ENCODE measurements at places on chromosomes 5 and 9.

DNA sequence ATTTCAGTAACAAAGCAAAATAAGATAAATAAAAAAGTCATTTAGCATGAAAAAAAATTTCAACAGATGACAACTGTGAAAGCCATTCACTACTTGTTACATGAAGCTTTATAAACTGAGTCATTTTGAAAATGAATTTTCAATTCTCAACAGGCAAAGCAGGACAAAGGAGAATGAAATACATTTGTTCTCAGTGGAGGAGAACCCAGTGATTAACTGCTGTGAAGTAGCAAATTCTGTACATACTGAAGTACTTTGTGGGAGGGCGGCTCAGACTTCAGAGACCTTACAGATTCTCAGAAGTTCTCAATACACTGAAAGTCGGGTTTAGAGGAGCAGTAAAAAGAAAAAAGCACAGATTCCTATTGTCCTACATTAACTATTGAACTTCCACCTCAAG lies 21.7 kb downstream of the SKIC3 start:
- no peaks in the 10 kb centered on the region for H3K4me1 ChIP-seq
- no peak overlapping the region for H3K27ac ChIP-seq
- DNase-seq: no peak
- H3K4me3 ChIP-seq: no peak overlapping the region
- no peaks in the 10 kb centered on the region for H3K27me3 ChIP-seq
- H3K36me3 ChIP-seq: peaks cover 59% of the 10 kb centered on the region

DNA sequence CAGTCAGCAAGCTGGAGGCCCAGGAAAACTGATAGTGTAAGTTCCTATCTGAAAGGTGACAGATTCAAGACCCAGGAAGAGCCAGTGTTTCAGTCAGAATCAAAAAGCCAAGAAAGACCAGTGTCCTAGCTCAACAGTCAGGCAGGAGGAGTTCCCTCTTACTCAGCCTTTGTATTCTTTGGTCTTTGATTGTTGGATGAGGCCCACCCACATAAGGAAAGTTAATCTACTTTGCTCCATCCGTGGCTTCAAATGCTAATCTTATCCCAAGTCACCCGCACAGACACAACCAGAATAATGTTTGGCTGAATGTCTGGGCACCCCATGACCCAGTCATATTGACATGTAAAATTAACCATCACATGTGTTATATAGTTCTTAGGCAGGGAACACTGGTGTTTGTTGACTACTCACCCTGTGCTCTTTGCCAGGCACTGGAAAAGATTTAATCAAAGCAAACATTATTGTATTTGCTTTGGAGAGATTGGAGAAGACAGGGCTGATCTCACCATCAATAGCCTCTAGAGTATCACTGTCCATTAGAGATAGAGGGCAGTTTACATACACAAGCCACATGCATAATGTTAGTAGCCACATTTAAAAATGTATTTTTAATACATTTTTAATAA lies 96.3 kb upstream of the KCNN2 start:
- H3K27ac ChIP-seq: no peak overlapping the region
- no peaks in the 10 kb centered on the region for H3K27me3 ChIP-seq
- DNase-seq: no peak

DNA sequence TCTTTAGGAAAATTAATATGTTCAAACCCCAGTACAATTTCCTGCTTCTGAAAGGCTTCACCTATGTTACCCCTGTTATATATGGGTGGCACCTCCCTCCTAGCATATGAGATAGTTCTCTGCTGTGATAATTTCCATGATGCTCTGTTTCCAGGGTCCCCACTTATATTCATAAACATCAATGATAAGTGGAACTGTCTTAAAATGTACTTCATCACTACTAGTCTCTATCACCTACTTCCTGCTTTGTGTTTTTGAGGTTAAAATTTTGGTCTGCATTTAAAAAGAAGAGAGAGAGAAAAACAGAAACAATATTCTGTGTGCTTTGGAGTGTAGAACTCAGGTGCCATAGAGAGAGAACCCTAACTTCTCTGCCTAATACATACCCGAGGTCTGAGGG lies 234.7 kb downstream of the HTR1A start:
- no peaks in the 10 kb centered on the region for H3K36me3 ChIP-seq
- H3K4me1 ChIP-seq: no peaks in the 10 kb centered on the region
- H3K27ac ChIP-seq: no peak overlapping the region
- H3K4me3 ChIP-seq: no peak overlapping the region
- no peaks in the 10 kb centered on the region for H3K27me3 ChIP-seq
- DNase-seq: no peak

- H3K4me3 ChIP-seq: no peak overlapping the region
- H3K27ac ChIP-seq: no peak overlapping the region
- no peaks in the 10 kb centered on the region for H3K36me3 ChIP-seq
- no peaks in the 10 kb centered on the region for H3K27me3 ChIP-seq
- DNase-seq: no peak
Observed at GRCh38 chr5:19577882-19578281, 410.1 kb downstream of the CDH18 start.

- no peak overlapping the region for H3K4me3 ChIP-seq
- no peaks in the 10 kb centered on the region for H3K4me1 ChIP-seq
- no peaks in the 10 kb centered on the region for H3K27me3 ChIP-seq
Observed at GRCh38 chr5:110634475-110634874, 92.0 kb downstream of the TMEM232 start.

GRCh38 chr5:171424726-171425125 lies 5.3 kb downstream of the FGF18 start:
- H3K27ac ChIP-seq: no peak overlapping the region
- DNase-seq: peak; percentile 44
- no peaks in the 10 kb centered on the region for H3K36me3 ChIP-seq
- H3K4me1 ChIP-seq: peaks cover 18% of the 10 kb centered on the region
- no peak overlapping the region for H3K4me3 ChIP-seq
- peaks cover 22% of the 10 kb centered on the region for H3K27me3 ChIP-seq

DNA sequence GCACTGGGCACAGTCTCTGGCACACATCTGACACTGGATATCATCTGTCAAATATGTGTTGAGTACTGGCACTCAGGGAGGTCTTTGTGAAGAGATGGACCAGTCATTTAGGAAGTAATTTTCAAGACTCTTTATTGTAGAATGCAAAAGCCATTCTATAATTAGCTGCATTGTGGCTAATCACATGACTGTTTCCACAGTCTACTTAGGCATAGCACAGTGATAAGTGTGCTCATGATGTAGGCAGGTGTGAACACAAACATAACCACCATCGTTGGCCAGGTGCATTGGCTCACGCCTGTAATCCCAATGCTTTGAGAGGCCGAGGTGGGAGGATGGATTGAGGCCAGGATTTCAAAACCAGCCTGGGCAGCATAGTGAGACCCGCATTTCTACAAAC lies 62.2 kb downstream of the CFAP77 start:
- H3K4me1 ChIP-seq: no peaks in the 10 kb centered on the region
- no peaks in the 10 kb centered on the region for H3K36me3 ChIP-seq
- H3K27me3 ChIP-seq: peaks cover 30% of the 10 kb centered on the region
- H3K27ac ChIP-seq: no peak overlapping the region
- no peak for DNase-seq

GRCh38 chr5:4939042-4939781 lies 200.9 kb upstream of the ADAMTS16 start:
- H3K27ac ChIP-seq: no peak overlapping the region
- no peaks in the 10 kb centered on the region for H3K4me1 ChIP-seq
- DNase-seq: no peak
- no peaks in the 10 kb centered on the region for H3K27me3 ChIP-seq
- no peak overlapping the region for H3K4me3 ChIP-seq

- no peaks in the 10 kb centered on the region for H3K36me3 ChIP-seq
- peaks cover 7% of the 10 kb centered on the region for H3K4me1 ChIP-seq
- no peak overlapping the region for H3K27ac ChIP-seq
- no peaks in the 10 kb centered on the region for H3K27me3 ChIP-seq
- DNase-seq: no peak
- no peak overlapping the region for H3K4me3 ChIP-seq
Observed at GRCh38 chr5:133041910-133042309, 9.9 kb upstream of the HSPA4 start.

DNA sequence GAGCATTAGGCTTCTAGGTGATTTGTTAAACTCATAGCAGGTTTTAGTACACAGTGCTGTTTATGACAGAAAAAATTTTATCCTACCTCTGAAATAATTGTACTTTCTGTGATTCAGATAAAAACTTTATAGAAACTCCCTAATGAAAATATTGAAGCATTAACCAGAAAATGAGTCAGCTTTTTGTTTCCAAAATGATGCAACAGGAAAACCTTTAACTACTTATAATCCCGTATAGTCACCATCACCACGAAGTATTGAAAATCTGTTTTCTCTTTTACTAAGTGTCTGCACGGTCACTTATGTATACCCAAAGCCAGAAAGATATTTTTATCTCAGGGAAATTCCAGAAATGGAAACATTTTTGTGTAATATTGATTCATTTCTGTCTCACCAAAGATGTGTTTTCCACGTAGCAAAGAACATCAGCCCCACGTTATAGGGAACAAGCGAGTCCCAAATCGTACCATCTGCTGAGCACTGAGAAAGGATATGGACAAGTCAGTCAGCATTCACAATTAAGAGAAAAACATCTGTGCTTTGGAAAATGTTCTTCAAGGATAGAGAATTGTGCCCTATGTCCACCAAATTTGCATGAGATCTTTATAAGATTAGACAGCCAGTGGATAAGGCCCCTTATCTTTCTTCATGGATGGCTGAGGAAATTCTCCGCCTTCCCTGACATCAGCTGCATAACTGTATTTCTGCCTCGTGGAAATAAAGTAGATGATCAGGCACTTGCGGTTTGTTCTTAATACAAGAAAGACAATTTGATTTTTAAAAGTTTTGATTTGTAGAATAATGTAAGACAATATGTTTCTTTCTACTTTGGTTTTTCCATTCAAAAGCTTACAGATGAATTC lies 41.9 kb downstream of the TNFAIP8 start:
- no peaks in the 10 kb centered on the region for H3K36me3 ChIP-seq
- no peak overlapping the region for H3K4me3 ChIP-seq
- peak overlapping the region; percentile 74 for H3K27ac ChIP-seq

- no peaks in the 10 kb centered on the region for H3K36me3 ChIP-seq
- no peak overlapping the region for H3K4me3 ChIP-seq
- no peak overlapping the region for H3K27ac ChIP-seq
- no peaks in the 10 kb centered on the region for H3K27me3 ChIP-seq
- no peak for DNase-seq
Observed at GRCh38 chr5:59921816-59922215, 28.3 kb upstream of the PDE4D start.

DNA sequence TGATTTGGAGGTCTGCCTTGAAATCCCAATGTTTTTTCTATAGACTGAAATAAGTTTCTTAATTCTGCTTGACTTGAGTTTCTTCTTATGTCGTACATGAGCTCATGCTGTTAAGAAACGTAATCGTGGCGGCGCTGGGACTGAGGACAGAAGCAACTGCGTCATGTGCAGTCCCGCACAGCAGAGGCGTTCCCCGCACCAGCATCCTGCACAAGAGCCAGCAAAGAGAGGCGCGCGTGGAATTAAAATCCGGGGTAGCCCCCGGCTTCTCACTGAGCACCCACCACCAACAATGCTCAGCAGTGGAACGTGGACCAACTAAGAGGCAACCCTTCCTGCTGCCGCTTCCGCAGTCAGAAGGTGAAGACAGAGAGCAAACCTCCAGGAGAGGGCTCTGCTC lies 496.2 kb upstream of the ADAMTS16 start:
- H3K27ac ChIP-seq: no peak overlapping the region
- no peaks in the 10 kb centered on the region for H3K36me3 ChIP-seq
- H3K4me1 ChIP-seq: no peaks in the 10 kb centered on the region
- no peak for DNase-seq

DNA sequence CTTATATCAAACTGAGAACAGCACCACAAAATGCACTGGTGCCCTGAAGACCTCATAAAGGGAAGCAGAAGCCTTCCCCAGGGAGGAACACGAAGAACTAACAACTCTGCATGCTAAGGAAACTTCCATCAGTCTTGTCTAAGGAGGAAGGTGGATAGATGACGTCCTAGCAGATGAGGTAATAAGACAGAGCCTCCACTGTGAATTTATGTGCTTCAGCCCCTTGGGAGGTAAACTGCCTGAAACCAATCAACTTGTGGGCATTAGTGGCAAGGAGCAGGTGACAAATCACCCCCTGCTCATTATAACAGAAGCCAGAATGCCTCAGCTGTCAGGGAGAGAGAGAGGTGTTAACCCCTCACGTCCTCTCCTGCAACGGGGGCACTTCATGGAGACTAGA lies 48.9 kb upstream of the SPIN1 start:
- no peak for DNase-seq
- H3K27ac ChIP-seq: no peak overlapping the region
- no peak overlapping the region for H3K4me3 ChIP-seq
- H3K27me3 ChIP-seq: peaks cover 8% of the 10 kb centered on the region
- no peaks in the 10 kb centered on the region for H3K4me1 ChIP-seq

GRCh38 chr5:2148312-2149194 lies 265.8 kb upstream of the IRX4 start:
- peaks cover 10% of the 10 kb centered on the region for H3K27me3 ChIP-seq
- H3K36me3 ChIP-seq: no peaks in the 10 kb centered on the region
- DNase-seq: no peak
- H3K4me3 ChIP-seq: no peak overlapping the region
- H3K27ac ChIP-seq: no peak overlapping the region
- H3K4me1 ChIP-seq: no peaks in the 10 kb centered on the region

DNA sequence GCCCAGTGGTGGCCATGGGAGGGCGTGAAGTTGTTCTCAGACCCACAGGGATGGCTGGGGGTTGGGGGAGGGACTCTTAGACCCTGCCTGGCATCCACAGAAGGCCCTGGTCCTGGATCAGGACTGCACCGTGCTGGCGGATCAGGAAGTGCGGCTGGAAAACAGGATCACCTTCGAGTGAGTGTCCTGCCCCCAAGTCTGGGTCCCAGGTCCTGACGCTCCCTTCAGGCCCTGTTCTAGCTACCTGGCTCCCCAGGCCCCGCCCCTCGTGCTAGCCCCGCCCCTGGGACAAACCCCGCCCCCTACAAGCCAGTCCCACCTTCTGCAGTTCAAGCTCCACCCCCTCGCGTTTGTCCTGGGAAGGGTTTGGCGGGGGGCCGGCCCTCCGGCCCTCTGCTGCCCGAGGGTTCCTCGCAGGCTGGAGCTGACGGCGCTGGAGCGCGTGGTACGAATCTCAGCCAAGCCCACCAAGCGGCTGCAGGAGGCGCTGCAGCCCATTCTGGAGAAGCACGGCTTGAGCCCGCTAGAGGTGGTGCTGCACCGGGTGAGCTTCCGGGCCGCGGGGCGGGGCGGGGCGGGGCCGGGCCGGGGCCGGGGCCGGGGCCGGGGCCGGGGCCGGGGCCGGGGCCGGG lies 12.9 kb downstream of the RGS14 start:
- H3K4me1 ChIP-seq: peaks cover 79% of the 10 kb centered on the region
- peak overlapping the region; percentile 21 for H3K27ac ChIP-seq
- H3K4me3 ChIP-seq: peak overlapping the region; percentile 38
- DNase-seq: peak; percentile 81
- no peaks in the 10 kb centered on the region for H3K27me3 ChIP-seq
- no peaks in the 10 kb centered on the region for H3K36me3 ChIP-seq

DNA sequence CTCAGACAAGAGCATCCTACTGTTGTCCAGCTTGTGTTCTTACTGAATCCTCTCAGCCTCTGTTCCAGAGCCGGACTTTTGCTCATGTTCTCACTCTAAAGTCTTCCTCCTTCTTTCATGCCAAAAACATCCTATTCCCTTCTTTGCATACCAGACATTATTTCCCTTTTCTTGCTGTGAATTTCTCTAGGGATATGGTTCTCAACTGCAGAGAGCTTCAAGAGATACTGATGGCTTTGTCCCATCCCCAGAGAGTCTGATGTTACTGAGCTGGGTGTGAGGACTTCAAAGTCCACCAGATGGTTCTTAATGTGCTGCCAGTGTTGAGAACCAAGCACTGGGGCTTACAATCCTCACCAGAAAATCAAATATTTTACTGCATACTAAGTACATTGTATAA lies 98.6 kb upstream of the FER start:
- H3K36me3 ChIP-seq: no peaks in the 10 kb centered on the region
- peaks cover 3% of the 10 kb centered on the region for H3K27me3 ChIP-seq
- H3K4me1 ChIP-seq: no peaks in the 10 kb centered on the region
- H3K27ac ChIP-seq: no peak overlapping the region
- no peak for DNase-seq
